ENCODE measurements at places on chromosomes 13 and 19. TPM values are rescaled to one million over a fixed set of nuclear protein-coding genes. Genes with fewer than 3 reads are reported as not detected.

GRCh38 chr13:105952233-105952972 lies 583.1 kb downstream of the EFNB2 start:
- no peak for DNase-seq

GRCh38 chr19:5922161-5922545 lies 8.1 kb downstream of the CAPS start:
- DNase-seq, result no peak

- DNase-seq, result peak; percentile 16
These were observed 149.0 kb upstream of the ZNF536 start for GRCh38 chr19:30222992-30223865.

Gene C19orf12
- 20.8 TPM for polyA plus RNA-seq

Gene DIRAS1
- 3.4 TPM for polyA plus RNA-seq

DNA sequence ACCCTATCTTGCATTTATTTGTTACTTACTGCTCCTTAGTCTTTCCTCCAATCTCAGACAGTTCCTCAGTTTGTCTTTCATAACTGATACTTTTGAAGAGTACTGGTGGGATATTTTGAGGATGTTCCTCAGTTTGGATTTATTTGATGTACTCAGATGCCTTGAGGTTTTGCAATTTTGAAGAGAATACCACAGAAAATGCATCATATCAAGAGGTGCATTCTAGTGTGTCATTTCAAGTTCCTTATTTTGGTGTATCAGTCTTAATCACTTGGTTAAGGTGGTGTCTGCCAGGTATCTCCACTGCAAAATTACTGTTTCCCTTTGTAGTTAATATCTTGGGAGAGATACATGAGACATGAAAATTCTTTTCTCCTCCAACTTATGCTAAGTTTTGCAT lies 75.1 kb downstream of the URI1 start:
- no peak for DNase-seq

GRCh38 chr19:17337675-17338432 lies 501 bp downstream of the GTPBP3 start:
- no peak for DNase-seq

DNA sequence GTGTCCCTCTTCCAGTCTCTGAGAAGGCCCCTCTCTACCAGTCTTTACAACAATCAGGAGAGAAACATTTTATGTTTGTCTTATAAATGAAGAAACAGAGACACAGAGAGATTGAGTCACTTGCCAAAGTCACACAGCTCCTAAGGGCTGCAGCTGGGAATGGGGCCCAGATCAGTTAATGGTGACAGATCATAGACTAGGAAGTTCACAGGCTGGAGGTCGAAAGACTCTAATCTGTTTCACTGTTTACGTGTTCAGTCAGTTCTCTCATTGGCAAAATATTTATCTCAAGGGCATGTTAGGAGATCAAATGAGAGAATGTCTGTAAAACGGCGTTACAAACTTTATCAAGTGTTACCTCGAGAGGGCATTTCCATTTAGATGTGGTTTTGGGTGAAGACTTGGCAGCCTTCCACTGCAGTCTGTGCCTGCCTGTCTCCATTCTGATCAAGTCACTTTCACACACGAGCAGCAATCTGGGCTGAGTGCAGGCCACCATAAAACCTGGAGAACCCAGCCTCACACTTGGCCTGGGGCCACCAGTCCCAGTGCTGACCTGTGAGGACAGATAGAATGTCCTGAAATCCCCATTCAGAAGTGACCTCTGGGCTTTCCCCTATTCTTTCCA lies 65.1 kb downstream of the SIAH3 start:
- DNase-seq, result no peak

- no peak for DNase-seq
These were observed 2.7 kb upstream of the SPACA4 start for GRCh38 chr19:48603850-48604249.

- DNase-seq, result no peak
These were observed 460.0 kb downstream of the FOXO1 start for GRCh38 chr13:40206241-40207000.

Gene ZNF541
- polyA plus RNA-seq, result 0.38 TPM

DNA sequence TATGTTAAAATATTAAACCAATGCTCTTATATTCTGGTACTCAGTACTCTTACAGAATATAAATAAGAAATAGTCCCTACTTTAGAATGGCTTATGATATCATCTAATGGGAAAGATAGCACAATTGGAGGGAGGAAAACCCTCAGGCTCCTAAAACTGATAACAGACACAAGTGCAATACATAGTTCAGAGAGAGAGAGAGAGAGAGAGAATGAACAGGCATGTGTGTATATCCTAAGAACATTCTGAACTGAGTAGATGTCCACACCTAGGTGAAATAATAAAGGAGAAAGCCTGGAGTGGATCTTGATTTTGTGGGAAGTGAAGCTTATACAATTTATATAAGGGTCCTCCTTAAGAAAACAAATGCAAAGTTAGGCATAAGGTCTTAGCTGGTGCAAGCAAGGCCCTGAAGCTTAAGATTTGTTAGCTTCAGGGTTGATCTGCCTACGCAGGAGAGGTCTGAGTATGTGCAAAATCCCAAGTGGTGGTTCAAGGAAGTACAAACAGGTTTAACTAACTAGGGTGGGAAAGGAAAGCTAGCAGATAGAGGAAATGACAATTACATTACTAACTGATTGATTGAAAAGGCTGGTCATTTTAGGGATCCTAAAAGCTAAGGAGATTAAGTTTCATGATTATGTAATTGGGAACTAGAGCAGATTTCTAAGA lies 53.3 kb downstream of the SOX21 start:
- no peak for DNase-seq

GRCh38 chr13:40048551-40048950 lies 393.1 kb downstream of the COG6 start:
- no peak for DNase-seq

DNA sequence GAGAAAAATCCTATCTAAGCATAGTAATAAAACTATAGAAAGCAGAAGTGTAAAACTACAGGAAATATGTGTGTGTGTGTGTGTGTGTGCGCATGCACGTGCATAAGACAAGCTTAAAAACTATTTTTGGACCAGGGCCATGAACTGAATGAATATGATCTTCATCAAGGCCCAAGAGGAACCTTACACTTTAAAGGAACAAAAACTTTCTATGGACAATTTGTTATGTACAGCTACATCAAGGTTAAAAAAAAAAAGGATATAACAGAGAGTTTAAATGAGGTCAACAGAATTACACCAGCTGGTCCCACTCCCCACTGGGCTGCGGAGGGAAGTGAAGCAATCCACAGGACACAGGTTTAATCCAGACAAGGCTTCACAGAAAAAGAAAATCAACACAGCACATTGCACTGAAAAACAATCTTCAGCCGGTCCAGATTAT lies 151.1 kb downstream of the LHFPL6 start:
- no peak for DNase-seq

- DNase-seq, result no peak
These were observed 5.8 kb downstream of the CPAMD8 start for GRCh38 chr19:17020823-17021222.

GRCh38 chr13:69706807-69707206 lies 400.8 kb upstream of the ATXN8OS start:
- DNase-seq, result no peak

DNA sequence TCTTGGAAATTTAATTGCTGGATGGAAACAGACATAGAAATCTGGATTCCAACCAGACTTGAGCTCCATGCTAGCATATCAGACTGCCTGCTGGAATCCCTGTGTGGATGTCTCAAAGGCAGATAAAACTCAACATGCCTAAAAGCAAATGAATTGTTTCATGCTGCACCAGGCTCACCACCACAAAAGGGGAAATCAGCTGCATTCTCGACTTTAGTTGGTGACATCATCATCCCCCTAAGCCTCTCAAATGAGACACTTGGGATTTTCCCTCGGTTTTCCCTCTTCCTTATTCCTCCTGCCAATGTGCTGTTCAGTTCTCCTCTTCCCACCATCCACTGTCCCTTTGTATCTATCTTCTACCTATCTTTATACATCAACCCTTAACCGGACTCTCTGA lies 134.3 kb downstream of the ZDHHC20 start:
- DNase-seq, result no peak

DNA sequence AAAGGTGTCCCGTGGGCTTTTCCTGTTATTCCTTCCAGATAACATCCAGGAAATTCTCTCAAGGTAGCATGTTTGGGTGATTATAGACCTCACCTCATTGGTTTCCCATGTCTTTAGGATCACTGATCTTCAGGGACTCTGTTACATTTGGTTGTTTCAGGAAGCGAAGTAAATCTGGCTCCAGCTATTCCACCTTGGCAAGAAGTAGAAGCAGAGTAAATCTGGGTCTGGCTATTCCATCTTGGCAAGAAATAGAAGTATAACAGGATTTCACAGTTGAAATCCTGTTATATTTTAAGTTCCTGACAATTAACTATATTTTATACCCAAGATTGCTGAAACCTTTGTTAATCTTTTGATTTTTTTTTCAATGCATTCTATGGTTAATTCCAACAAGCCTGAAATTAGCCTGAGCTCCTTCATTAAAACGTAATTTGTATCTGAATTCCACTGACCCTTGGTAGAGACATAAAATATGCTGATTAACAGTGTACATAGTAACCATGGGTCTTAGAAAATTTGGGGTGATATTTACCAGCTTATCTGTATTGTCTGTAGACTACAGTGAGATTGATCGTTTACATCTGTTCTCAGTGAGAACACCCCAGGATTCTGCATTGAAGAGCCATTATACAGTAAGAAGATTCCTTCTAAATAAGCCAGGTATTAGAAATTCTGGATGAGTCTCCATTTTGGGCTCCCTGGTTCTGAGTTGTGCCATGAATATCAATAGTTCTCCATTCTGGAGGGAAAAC lies 267.6 kb upstream of the SLITRK6 start:
- no peak for DNase-seq

DNA sequence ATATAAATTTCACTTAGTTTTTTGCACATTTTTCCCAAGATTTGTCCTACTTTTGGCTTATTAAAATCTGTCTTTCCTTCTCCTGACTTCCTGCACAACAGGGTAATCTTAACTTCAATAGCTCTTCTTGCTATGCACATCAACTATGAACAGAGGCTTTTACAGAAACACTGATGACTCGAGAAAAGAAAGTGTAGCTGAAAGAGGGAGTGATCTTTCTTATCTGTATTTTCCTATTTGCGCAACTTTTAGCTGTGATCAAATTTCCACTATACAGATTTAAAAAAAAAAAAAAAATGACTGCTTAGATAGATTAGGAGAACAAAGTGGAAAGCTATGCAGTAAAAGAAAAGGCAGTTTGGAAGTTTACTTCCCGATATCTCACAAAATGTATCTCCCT lies 406.9 kb downstream of the LIG4 start:
- no peak for DNase-seq

GRCh38 chr13:33761740-33762139 lies 56.2 kb upstream of the RFC3 start:
- no peak for DNase-seq

Gene NALCN
- 1.4 TPM for polyA plus RNA-seq

Gene CALR3
- polyA plus RNA-seq, result 0.14 TPM

DNA sequence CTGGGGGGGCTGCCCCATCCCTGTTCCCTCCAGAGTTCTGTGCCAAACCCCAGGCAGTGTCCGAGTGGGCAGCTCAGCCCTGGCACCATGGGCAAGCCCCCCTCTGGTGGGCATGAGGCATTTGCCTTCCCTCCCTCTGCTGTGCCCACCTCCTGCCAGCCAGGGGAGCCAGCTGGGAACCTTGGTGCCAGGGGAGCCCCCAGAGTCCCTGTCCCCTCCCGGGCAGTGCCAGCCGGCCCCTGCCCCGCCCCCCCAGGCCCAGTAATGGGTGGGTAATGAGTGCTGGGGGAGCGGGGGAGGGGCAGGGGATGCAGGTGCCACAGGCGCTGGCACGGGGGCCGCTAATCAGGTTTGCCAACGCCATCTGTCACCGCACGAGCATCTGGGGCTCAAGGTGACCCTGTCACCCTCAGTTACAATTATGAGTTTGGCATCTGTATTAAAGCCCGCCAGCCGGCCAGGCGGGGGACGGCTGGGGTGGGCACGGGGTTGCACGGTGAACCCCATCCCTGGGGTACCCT lies 5.9 kb downstream of the DAND5 start:
- no peak for DNase-seq

GRCh38 chr13:95834134-95834765 lies 157.3 kb downstream of the DNAJC3 start:
- peak; percentile 63 for DNase-seq

DNA sequence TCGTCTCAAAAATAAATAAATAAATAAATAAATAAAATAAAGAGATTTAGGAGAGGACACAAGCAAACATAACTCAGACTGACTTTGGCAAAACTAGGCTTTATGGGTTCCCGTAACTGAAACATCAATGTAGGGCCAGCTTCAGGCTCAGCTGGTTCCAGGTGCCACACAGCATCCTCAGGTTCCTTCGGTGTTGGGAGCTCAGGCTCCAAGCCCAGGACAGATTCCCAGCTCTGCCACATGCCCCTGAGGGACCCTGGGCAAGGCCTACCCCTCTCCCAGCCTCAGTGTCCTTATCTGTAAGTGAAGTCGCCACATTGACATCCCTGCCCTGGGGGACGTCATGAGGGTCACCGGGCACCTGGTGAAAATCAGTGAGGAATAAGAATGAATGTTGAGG lies 18.7 kb downstream of the MISP start:
- DNase-seq, result no peak

Gene C19orf38
- polyA plus RNA-seq, result 1.9 TPM

DNA sequence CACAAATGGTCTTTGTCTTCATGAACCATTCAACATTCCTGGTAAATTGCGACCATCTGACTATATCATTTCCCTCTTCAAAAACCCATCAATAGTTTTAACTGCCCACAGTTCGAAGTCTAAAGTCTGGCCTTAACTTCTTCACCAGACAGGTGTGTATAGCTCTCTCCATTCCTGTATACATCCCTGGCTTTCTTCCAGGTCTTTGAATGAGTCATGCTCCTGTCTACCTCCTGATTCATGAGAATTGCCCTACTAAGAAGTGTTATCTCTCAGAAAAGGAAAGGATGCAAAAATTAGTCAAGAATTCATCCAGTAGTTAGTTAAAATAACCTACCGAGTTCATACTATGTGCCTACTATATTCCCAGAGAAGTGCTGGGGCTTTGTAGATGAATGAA lies 225.0 kb downstream of the TBC1D4 start:
- DNase-seq, result no peak

DNA sequence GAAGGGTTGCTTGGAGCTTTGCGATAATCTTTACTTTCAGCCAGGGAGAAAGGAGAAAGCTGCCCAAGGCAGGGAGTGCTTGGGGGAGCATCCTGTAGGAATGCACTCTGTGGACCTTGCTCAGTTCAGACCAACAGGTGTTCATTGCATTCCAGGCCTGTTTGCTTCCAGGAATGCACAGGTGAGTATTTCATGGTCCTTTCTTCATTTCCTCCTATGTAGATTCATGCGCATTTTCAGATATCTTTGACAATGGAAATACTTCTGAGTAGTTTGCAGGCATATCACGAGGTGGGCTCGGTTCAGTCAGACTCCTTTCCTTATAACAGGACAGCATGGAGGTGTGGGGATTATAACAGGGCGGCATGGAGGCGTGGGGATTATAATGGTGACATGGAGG lies 254.8 kb downstream of the FGF9 start:
- DNase-seq, result no peak

Gene TGDS
- polyA plus RNA-seq, result 18.1 TPM

Gene ANGPTL8
- 0.86 TPM for polyA plus RNA-seq

GRCh38 chr13:39462428-39462827 lies 140.6 kb downstream of the LHFPL6 start:
- DNase-seq, result no peak

Gene NBEA
- polyA plus RNA-seq, result 14.3 TPM

GRCh38 chr13:23380534-23380933 lies 53.0 kb downstream of the SACS start:
- no peak for DNase-seq

Gene PCP2
- polyA plus RNA-seq, result 0.54 TPM

GRCh38 chr13:27853335-27853734 lies 61.1 kb downstream of the GSX1 start:
- no peak for DNase-seq

Gene ZNF765
- 10.7 TPM for polyA plus RNA-seq
